ENCODE measurements at places on chromosomes 11 and 22.

- no peak overlapping the region for H3K4me3 ChIP-seq
- no peak overlapping the region for H3K27ac ChIP-seq
- no peaks in the 10 kb centered on the region for H3K4me1 ChIP-seq
- H3K27me3 ChIP-seq: no peaks in the 10 kb centered on the region
- no peaks in the 10 kb centered on the region for H3K36me3 ChIP-seq
Observed at GRCh38 chr11:101620026-101620425, 36.2 kb upstream of the TRPC6 start.

DNA sequence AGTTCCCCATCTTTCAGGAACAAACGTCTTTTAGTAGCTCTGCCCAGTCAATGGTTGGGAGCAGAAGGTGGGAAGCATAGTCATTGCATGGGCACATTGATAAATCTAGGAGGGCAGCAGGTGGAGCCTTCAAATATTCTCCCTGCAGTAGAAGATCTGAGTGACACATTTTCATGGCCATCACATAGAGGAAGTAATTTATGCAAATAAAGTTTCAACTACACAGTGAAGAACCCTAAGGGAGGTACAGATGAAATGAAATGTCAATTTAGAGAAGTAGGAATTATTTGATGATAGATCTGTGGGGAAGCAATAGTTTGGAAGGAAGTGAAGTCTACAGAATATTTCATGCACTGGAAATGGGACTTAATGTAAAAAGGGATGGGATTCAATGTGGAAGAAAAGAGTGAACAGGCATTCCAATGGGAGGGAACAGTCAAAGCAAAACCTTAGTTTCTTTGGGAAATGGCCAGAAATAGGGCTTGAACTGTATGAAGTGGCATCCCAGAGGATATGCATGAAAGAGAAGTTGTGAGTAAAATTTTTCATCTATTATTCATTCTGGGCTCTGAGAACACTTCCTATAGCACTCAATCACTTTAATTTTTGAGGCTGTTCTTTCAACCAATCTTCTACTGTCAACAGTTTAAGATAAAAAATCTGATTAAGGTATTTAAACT lies 256.2 kb upstream of the LUZP2 start:
- no peak overlapping the region for H3K27ac ChIP-seq
- H3K4me1 ChIP-seq: no peaks in the 10 kb centered on the region
- H3K27me3 ChIP-seq: no peaks in the 10 kb centered on the region
- H3K36me3 ChIP-seq: no peaks in the 10 kb centered on the region

DNA sequence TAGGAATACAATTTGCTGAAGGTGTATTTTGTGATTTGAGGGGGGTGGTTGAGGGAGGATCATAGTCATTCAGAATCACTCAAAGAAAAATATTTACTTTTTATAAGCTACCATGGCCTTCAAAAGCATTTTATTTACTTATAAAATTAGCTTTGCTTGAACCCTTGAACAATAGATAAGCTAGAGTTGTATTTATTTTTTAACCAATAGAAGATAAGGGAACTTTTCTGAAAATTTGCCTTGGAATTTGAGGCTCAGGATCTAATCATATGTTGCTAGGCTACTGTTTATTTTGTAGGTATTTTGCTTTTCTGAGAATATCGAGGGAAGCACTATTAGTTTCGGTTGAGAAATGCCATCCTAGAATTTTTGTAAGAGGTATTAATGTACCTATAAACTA lies 82.1 kb downstream of the EMSY start:
- H3K36me3 ChIP-seq: peaks cover 9% of the 10 kb centered on the region
- DNase-seq: no peak
- H3K4me1 ChIP-seq: no peaks in the 10 kb centered on the region
- no peak overlapping the region for H3K4me3 ChIP-seq

- no peak for DNase-seq
- no peak overlapping the region for H3K27ac ChIP-seq
- H3K4me1 ChIP-seq: no peaks in the 10 kb centered on the region
- no peaks in the 10 kb centered on the region for H3K36me3 ChIP-seq
- no peaks in the 10 kb centered on the region for H3K27me3 ChIP-seq
Observed at GRCh38 chr11:122394313-122394712, 261.2 kb upstream of the UBASH3B start.

DNA sequence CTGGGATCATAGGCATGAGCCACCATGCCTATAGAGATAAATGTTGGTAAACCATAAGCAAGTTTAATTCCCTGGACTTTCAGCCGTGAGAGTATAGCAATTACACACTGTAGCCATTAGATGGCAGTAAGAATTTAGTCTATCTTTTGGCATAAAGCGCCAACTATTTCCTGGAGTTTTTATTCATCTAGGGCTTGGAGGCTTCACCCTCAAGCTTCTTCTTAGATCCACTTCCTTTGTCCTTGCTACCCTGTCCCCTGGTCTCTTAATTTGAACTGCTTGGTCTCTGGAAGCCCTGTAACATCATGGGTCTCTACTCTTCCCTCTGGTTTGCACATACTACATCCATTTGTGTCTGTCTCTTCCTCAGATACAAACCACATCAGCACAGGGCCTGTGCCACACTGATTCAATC lies 38.2 kb downstream of the OR10A6 start:
- no peak overlapping the region for H3K27ac ChIP-seq
- no peak for DNase-seq
- no peak overlapping the region for H3K4me3 ChIP-seq
- H3K27me3 ChIP-seq: peaks cover 28% of the 10 kb centered on the region
- peaks cover 6% of the 10 kb centered on the region for H3K4me1 ChIP-seq

- H3K4me1 ChIP-seq: no peaks in the 10 kb centered on the region
- no peak for DNase-seq
- no peak overlapping the region for H3K27ac ChIP-seq
- no peaks in the 10 kb centered on the region for H3K36me3 ChIP-seq
Observed at GRCh38 chr11:91265946-91266345, 958.7 kb upstream of the FAT3 start.

DNA sequence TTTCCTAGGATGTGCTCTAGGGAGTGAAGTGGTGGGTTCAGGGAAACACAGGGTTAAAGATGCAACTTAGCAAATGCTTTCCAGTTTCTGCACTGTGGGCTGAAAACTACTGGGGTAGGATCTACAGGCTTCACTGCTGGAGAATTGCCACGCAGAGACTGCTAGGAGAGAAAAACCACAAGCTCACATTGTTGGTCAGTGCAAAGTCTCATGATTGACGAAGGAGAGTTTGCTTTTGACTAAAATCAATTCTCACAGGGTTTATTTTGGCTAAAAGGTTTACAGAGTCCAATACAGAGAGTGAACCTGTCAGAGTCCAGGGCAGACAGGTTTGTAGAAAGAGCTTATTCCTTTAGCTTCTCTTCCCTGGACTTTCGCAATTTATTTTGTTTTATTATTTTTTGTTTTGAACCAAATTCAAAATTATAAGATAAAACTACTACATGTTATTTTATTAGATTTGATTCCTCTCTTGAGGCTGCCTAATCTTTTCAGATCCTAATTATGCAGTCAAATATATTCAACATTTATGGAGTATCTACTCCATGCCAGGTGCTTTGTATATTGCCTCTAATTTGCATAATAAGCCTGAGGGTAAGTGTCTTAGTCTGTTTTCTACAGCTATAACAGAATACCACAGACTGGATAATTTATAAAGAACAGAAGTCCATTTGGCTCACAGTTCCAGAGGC lies 64.7 kb downstream of the MTNR1B start:
- peaks cover 17% of the 10 kb centered on the region for H3K27me3 ChIP-seq
- DNase-seq: no peak
- no peak overlapping the region for H3K4me3 ChIP-seq
- H3K36me3 ChIP-seq: no peaks in the 10 kb centered on the region
- no peak overlapping the region for H3K27ac ChIP-seq
- no peaks in the 10 kb centered on the region for H3K4me1 ChIP-seq

DNA sequence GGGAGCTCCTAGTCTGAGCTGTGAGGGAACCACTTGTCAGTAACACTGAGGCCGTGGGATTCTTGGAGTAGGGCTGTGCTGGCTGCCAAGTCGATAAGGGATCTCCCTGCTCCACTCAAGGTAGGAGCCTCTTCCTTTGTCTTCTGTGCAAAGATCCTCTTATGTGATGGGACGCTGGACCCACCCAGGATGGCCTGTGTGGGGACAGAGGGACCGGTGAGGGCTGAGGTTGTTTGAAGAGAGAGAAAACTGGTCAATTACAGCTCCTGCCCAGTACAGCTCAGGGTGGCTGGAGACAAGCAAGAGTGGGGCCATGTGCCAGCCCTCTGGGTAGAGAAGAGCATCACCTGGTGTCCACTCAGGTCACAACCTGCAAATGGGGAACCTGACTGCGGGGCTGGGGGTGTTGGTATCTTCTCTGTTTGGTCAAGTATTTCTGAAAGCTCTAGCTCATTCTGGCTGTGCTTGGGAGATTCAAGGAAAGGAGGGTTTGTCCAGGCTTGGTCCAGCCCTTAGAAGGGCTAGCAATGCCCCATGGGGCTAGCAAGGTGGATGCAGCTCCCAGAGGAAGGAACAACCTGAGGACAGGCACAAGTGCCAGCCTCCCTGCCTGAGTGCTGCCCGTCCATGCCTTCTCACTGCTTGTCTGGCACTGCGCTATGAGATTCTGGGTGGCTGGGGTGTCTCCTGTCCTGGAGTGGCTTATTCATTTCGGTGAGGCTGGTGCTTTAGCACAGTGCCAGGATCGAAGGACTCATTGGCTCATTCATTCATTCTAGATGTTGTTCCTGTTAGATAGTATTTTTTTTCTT lies 27.6 kb upstream of the BAIAP2L2 start:
- no peak overlapping the region for H3K27ac ChIP-seq
- no peak overlapping the region for H3K4me3 ChIP-seq
- no peaks in the 10 kb centered on the region for H3K36me3 ChIP-seq
- no peak for DNase-seq

GRCh38 chr11:27471589-27472397 lies 797 bp downstream of the LGR4 start:
- DNase-seq: no peak
- H3K36me3 ChIP-seq: peaks cover 3% of the 10 kb centered on the region
- H3K4me1 ChIP-seq: peaks cover 16% of the 10 kb centered on the region
- peaks cover 36% of the 10 kb centered on the region for H3K27me3 ChIP-seq

GRCh38 chr22:38136607-38137006 lies 26.1 kb upstream of the BAIAP2L2 start:
- no peak overlapping the region for H3K27ac ChIP-seq
- no peak for DNase-seq
- H3K4me1 ChIP-seq: peaks cover 2% of the 10 kb centered on the region
- no peaks in the 10 kb centered on the region for H3K36me3 ChIP-seq
- no peaks in the 10 kb centered on the region for H3K27me3 ChIP-seq

- H3K4me3 ChIP-seq: no peak overlapping the region
- DNase-seq: no peak
- H3K27me3 ChIP-seq: peaks cover 11% of the 10 kb centered on the region
- H3K4me1 ChIP-seq: peaks cover 13% of the 10 kb centered on the region
- H3K27ac ChIP-seq: no peak overlapping the region
Observed at GRCh38 chr11:120959189-120959588, 64.7 kb upstream of the TBCEL start.

DNA sequence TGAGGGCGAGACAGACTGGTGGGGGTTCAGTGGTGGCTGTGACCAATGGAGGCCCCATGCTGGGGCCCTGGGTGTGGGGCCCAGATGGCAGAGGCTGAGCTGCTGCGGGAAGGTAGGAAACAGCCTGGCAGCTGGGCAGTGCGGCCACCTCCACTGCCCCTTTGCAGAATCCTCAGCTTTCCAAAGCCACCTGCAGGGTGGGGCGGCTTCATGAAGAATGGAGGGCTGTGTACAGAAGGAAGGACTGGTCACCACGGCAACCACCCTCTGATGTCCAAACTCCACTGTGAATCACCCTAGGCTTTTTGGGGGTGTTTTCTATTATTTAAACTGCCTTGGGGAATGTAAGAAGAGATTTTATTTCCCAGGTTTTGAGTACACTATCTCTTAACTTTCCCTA lies 166.3 kb upstream of the NAV2 start:
- peaks cover 2% of the 10 kb centered on the region for H3K36me3 ChIP-seq
- H3K27ac ChIP-seq: no peak overlapping the region
- H3K4me1 ChIP-seq: peaks cover 6% of the 10 kb centered on the region
- no peak for DNase-seq
- H3K27me3 ChIP-seq: peaks cover 72% of the 10 kb centered on the region

DNA sequence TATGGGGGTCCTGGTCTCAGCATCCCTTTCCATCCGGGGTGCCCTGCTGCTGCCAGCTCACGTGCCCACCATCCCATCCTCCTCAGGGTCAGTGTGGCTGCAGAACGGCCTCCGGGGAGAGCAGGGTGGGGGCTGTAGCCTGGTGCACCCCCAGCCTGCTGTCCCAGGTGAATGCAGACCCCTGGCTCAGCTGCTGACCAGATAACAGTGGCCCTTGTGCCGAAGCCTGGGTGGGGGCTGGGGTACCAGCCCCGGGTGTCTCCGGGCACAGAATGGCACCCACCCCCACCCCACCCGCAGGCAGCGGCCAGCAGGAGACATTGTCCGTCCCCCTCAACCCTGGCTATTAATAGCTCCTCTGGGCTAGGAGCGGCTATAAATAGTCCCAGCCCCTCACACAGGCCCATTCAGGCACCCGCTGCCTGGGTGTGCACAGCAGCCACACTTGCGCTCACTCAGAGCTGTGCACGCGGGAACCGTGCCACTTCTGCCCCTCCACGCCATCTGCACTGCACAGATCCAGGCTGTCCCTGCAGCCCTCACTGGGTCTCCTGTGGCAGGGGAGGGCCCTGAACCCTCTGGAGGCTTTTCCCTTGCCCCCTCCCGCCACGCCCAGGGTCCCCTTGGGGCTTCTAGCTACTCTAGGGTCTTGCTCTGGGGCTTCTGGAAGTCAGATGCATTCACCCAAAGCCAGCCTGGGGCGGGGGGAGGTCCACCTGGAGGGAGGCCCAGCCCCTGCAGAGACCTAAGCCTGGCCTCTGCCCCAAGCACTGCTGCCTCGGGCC lies 18.7 kb downstream of the CRELD2 start:
- peak overlapping the region; percentile 82 for H3K27ac ChIP-seq
- peaks cover 12% of the 10 kb centered on the region for H3K4me1 ChIP-seq
- H3K36me3 ChIP-seq: no peaks in the 10 kb centered on the region
- DNase-seq: no peak
- peak overlapping the region; percentile 79 for H3K4me3 ChIP-seq

DNA sequence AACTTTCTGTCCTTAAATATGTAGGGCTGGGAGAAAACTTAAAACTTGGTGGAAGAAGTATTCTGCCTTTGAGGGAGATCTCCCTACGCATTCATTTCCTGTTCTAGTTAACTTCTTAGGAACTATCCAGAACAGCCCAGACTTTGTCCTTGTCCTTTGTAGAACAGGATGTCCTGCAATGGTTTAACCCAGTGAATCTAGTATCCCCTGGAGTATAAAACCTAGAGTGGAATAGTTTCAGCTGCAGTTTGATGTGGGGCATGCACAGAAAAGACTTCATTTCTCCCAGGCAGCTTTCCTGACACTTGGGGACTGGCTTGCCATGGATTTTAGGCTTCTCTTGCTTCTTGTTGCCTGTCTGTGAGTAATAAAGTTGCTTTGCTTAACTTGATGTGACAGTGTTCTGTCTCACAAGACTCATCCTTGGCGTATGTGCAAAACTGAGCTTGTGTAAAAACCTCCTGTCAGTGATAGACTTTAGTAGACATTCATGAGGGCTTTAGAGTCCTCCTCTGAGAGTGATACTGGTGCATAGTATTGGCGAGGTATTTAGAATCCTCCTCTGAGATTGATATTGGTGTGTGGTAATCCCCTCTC lies 28.2 kb downstream of the ARHGAP42 start:
- no peak overlapping the region for H3K4me3 ChIP-seq
- no peak for DNase-seq
- no peaks in the 10 kb centered on the region for H3K4me1 ChIP-seq
- no peak overlapping the region for H3K27ac ChIP-seq

- no peak for DNase-seq
- peaks cover 7% of the 10 kb centered on the region for H3K4me1 ChIP-seq
Observed at GRCh38 chr11:61342207-61342803, 9.3 kb downstream of the TKFC start.

- DNase-seq: no peak
- peaks cover 18% of the 10 kb centered on the region for H3K27me3 ChIP-seq
- no peaks in the 10 kb centered on the region for H3K36me3 ChIP-seq
Observed at GRCh38 chr11:110076371-110076965, 16.7 kb upstream of the ZC3H12C start.

All from T-helper 17 cell (primary cell).